ENCODE measurements at places on chromosomes 2 and 18.

DNA sequence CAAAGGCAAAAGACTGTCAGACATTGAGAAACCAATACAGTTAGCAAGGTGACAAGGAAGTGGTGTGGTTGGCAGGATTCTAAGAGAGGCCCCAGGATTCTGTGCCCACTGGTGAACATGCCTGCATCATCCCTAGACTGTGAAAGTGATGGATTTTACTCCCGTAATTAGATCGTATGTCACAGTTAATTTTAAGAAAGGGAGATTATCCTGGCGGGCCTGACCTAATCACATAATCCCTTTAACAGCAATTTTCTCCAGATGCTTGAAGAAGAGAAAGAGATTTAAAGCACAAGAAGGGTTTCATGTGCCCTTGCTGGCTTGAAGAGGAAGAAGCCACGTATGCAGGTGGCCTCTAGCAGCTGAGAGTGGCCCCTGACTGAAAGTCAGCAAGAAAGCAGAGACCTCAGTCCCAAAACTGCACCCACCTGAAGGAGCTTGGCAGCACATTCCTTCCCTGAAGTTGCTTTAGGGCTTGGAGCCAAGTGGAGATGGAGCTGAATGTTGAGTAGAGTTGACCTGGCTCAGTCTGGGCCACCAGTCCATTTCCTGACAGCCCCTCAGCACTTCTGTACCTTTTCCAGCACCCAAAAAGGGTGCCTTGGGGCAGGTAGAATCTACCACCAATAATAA, 49.1 kb downstream of the GTF3C3 start:
- ATAC-seq = no peak

DNA sequence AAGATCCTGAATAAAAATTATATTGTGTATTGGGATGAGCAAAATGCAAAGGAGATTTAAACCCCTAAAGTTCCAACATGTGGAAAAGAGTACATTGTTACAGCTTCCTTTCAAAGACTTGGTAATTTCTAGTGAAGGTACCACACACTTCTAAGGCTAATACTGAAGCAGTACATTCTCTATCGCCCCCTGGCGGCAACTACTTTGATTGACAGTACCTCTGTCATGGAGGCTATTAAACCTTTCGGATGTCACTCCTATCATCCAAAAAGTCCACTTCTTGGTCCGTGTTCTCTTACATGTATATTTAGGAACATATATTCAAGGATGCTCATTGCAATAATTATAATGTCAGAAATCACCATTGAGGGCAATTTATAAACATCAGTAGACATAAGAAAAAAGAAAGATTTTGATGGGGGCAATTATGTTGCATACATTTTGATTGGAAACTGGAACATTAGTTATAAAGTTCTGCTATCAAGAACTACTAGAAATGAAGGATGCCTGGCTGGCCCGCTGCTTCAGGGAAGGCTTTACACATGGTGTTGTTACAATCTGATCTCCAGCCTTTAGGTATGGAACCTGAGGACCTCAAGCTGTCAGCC, 601.6 kb downstream of the CPS1 start:
- ATAC-seq = peak; percentile 75

- ATAC-seq = no peak
Measured at GRCh38 chr2:44450806-44451205, 89.1 kb downstream of the CAMKMT start.

DNA sequence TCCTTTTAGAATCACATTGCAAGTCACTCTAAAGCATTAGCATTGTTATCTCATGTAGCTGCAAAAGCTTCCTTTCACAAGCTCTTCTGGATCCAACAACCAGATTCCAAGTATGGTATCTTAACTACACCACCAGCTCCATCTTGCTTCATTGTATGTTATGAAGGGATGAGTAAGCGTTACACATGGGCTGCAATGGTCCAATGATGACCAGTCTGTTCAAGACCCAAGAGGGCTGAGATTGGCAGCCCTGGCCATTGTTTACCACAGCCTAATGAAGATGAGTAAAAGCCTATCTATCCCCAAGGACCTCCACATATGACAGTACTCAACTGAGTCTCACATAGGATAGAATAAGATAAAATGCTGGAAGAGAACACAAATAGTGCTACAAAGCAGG, 6.3 kb downstream of the CFLAR start:
- no peak for ATAC-seq

GRCh38 chr2:236529606-236530005, 40.0 kb upstream of the ACKR3 start:
- ATAC-seq = no peak

DNA sequence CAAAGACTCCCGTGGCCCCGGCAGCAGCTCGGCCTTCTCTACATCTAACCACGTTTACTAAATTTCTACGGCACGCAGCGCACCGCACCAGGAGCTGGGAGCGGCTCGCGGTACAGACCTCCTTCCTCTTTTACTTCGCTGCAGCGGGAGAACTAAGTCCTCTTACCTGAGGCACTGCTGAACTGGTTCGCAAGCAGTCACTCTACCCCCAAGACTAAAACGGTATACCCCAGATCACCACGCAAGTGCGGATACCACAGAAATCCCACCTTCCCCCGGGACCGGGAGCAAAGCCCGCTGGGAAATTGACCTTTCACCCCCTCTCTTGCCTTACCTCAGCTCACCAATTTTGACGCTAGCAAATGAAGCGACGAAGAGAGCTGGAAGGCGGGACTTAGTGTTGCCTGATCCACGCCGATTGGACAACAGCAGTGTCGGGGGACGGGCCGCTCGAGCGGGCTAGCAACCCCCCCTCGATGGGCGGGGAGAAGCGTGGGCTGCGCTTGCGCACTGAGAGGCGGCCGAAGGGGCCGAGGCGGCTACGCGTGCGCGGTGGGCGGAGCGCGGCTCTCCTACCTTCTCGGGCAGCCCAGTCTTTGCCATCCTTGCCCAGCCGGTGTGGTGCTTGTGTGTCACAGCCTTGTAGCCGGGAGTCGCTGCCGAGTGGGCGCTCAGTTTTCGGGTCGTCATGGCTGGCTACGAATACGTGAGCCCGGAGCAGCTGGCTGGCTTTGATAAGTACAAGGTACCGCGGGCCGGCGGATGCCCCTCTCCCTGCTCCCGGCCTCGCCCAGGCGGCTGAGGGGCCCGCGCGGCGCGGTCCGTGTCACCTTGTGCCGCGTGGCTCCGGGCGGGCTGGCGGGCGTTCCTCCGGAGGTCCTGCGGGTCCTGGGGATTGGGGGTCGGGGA, at the start of gene SELENOI:
TSS of gene SELENOI (plus strand) at position 599 of the 909 bp plus-strand sequence. CDS start at position 689, 90 bp downstream.
- ATAC-seq = peak; percentile 99

GRCh38 chr2:84865181-84865783, 15.6 kb downstream of the TRABD2A start:
- no peak for ATAC-seq

DNA sequence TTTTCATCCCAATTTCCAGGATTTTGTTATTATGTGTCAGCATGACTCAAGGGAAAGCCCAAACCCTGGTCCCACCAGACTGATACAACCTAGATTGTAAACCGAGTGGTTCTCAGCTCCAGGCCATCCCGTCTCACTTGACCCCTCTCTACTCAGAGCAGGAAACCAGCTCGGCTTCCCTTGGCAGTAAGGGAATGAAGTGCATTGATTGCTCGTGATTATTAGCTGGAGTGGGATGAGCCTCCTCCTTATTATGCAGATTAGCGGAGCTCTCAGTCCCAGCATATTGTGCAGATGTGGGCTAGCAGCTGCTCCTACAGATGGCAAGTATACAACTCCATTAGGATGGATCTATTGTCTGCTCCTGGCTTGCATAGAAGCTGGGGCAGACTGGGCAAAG, 167.6 kb downstream of the LNPK start:
- ATAC-seq = no peak

DNA sequence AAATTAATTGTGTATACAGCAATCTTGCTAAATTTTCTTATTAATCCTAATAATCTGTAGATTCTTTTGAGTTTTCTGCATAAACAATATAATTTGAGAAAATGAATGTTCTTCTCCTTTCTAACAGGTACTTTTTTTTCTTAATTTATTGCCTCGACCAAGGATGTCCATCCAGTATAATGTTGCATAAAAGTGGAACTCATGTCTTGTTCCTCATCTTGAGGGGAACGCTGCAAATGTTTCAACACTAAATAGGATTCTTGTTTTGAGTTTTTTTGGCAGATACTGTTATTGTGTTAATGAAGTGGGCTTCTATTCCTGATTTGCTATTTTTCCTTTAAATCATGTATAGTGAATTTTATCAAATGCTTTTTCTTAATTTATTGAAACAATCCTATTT, 244.4 kb upstream of the REV1 start:
- no peak for ATAC-seq

DNA sequence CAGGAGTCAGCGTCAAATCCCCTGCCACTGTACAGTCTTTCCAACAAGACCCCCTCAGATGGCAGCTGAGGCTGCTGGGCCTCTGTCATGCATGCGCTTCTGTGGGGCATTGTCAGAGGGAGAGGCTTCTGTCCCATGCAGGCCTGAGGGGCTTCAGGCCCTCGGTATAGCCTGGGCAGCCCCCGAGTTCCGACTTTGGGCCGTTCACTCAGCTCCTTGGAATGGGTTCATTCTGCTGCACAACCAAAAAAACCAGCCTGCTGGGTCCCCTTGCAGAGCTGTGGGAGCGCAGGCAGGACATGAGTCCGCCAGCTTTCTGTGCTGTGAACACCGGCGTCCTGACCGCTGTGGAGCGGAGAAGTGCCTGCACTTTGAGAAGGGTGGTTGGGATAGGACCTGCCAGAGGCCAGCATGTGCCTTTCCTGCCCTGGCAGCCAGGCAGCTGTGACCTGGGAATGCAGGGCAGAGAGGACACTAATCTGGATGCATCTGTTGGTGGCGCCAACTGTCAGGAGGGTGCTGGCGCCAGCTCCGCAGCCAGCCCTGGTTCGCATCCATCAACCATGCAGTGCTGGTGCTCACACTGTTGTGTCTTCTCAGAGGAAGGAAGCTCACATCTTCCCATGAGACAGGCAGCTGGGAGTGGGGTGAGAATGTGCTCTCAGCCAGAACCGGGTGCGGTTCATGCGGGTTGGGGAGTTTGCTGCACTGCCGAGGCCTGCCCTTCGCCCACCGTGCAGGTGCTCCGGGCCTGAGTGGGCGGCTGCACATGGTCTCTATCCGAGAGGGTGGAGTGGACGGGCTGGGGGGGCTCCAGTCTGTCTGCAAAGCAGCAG, 14.3 kb downstream of the ARHGEF4 start:
- peak; percentile 43 for ATAC-seq

DNA sequence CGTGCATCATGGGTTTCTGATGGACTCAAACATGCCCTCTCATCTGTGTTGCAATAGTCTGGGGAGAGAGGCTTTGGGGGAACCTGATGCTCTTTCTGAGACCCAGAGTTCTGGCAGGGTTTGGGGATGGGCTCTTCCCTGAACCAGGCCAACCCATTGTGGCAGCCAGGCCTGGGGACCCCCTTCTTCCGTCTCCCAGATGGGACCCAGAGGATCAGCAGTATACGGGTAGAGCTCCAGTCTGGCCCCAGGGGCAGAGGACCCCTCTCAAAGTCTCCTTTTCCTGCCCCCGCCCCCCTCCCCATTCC, 333.7 kb downstream of the DYSF start:
- no peak for ATAC-seq

- ATAC-seq = no peak
Measured at GRCh38 chr18:55735199-55735855, 147.3 kb upstream of the TCF4 start.

GRCh38 chr2:32962690-32963089, 15.9 kb downstream of the LTBP1 start:
- ATAC-seq = no peak

DNA sequence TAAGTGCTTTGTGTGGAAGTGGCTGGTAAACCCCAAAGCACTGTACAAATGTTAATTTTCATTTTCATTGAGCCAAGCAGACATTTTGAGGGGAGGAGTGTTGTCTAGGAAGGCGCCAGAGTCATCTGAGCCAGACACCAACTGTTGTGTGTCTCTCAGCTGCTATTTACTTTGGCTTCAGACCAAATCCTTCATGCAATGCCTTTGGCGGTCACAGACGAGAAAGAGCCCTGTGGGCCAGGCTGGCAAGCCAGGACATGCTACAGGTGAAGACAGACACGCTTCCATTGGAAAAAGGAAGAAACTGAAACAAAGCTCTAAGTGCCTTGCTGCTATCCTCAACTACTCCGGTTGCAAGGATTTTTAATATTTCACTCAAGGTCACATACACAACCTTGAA, 115.4 kb upstream of the CDC42EP3 start:
- ATAC-seq = no peak

GRCh38 chr18:28127763-28128658, 48.9 kb downstream of the CDH2 start:
- no peak for ATAC-seq

DNA sequence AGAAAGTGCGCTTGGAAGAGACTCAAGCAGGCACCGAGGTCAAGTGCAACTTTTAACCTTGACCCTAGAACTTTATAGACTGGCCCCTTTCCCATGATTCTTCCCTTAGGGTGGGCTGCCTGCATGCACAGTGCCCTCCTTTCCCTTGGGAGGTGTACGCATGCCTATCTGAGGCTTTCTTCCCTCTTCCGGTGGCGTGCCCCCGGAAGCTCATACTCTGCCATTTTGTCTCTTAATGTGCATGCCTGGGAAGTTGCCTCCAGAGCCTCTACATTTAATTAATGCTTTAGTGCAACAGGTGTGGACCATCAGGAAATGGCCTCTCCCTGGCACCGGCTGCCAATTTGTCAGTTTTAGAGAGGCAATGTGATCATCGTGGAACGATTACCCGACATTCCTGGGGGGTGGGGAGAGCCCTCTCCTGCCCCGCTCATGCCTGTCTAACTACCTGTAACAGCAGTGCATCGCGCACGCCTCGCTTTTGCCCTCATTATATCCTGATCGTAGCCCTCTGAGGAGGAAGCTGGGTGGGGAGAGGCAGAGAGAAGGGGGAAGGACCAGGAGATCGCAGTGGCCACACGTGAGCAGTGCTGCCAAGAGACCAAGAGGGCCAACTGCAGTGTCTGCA, 194.8 kb downstream of the TFCP2L1 start:
- no peak for ATAC-seq

GRCh38 chr2:185676316-185676715, 62.3 kb upstream of the FSIP2 start:
- ATAC-seq = no peak

GRCh38 chr2:212078103-212078502, 460.5 kb downstream of the ERBB4 start:
- no peak for ATAC-seq

- no peak for ATAC-seq
Measured at GRCh38 chr2:175074478-175074877, 69.3 kb upstream of the CHN1 start.

- ATAC-seq = no peak
Measured at GRCh38 chr18:55090564-55091188, 131.4 kb upstream of the CCDC68 start.

- ATAC-seq = no peak
Measured at GRCh38 chr2:99822474-99823207, 319.7 kb downstream of the AFF3 start.

DNA sequence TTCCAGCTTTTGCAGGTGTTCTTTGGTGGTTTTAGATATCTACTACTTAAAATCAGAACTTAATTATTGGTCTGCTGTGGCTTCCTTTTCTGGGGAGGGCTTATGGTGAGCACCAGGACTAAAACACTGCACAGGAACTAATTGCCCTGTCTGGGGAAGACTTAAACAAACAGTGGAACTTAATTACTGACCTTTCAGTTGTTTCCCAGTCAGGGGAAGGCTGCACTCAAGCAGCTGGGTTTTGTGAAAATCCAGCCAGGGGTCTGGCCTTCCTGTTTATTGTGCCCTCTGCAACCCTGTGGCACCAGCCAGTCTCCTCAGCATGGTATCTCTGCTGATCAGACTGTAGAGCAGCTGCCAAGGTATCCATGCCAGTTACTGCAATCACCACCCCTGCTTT, 398.2 kb downstream of the ADCYAP1 start:
- no peak for ATAC-seq
